ENCODE measurements at places on chromosomes 1 and 21.

DNA sequence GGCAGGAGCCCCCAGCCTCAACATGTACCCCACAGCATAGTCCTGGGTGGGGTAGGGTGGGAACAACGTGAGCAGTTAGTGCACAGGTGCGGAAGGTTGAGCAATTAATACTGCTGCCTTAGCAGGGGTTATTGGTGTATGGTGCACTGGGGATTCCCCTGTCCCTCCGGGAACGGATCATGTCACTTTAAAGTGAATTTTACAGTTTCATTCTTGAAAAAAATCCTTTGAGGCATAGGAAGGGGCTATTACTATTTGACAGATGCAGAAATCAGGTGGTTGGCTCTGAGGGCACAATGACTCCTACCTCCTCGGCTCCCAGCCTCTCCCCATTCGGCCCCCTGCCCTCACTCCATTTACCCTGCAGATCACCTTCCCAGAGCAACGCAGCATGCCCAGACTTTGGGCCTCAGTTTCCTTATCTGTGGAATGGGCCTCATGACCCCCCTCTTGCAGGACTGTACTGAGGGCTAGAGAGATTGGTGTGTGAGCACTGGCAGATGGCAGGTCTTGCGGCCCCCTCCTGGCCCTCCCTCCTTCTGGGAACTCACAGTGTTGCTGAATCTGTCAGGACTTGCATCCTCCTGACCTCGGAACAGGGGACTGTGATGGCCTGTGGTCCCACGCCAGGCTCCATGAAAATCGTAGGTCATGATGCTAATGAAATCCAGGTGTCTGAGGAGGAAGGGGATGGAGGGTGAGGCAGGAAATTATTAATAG, 5.1 kb upstream of the MYBPH start:
- no peak for DNase-seq

- no peak for DNase-seq
Measured at GRCh38 chr1:51740652-51741051, 123.8 kb downstream of the OSBPL9 start.

DNA sequence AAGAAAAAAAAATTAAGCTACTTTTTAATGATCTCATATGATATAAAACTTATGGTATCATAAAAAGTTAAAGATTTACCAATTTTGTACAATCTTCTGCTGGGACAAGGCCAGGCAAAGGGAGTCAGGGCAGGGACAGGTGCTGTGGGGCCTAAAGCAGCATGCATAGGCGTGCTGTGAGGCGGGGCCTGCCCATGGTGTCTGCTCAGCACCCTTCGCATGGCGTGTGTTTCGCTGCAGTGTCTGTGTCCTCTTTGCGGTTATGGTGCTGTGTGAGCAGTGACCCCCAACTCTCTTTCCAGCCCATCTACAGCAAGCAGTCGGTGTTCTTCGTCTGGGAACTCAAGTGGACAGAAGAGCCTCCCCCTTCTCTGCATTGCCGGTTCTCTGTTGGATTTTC, 13.4 kb upstream of the PWP2 start:
- no peak for DNase-seq

GRCh38 chr21:45277101-45278045, 10.3 kb downstream of the POFUT2 start:
- DNase-seq, result no peak

GRCh38 chr1:19738076-19738475, 61.6 kb downstream of the TMCO4 start:
- DNase-seq, result peak; percentile 32

DNA sequence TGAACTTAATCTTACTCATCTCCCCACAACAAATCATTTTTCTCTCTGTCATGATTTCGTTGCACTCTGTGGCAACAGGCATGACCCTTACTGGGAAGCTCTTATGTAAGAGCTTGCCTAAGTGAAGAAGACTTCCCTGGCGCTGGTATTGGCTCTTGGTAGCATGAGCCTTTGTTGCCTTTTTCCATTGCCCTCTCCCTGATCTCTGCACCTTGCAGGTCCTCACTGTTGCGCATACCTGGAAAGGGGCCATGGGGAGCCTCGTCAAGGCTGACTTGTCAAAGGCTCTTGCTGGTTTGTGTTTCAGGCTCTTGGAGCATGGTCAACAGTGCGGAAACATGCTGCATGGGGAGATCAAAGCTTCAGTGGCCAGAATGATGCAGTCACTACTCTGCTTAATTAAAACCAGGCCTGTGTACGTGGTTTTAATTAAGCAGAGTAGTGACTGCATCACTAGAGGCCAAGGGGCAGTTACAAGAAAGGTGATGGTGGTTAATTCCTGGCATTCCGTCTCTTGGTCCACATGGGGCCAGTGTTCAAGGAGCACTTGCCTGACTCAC, 141.3 kb downstream of the SPATA46 start:
- peak; percentile 8 for DNase-seq

Measured in ACHN (cell line).